Fibroblast of skin of abdomen (primary cell): ENCODE measurements at places on chromosomes 5 and 9.
A peak's percentile ranks its signal among the peaks of the same experiment; 100 is the strongest.

DNA sequence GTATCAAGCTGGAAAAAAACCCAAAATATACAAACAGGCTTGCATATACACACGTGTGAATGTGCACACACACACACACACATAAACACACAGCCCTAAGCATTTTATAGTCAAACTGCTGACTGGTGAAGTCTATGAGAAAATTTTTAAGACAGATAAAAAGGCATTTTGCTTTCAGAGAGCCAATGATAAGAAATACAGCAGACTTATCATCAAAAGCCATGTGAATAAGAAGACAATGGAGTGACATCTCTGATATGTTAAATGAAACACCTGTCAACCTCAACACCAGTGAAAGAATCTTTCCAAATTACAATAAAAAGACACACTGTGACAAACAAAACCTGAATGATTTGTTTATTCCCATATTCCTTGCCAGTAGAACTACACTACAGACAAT, 233.3 kb downstream of the CDH9 start:
- no peak for DNase-seq

DNA sequence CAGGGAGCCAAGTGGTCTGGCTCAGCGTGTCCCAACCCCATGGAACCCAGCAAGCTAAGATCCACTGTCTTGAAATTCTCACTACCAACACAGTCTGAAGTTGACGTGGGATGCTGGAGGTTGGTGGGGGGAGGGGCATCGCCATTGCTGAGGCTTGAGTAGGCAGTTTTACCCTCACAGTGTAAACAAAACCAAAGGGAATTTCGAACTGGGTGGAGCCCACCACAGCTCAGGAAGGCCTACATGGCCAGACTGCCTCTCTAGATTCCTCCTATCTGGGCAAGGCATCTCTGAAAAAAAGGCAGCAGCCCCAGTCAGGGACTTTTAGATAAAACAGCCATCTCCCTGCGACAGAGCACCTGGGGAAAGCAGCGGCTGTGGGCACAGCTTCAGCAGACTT, 17.1 kb upstream of the FBXL17 start:
- DNase-seq = no peak

- peak; percentile 60 for DNase-seq
Observed at GRCh38 chr5:150272531-150272930, 17.0 kb downstream of the CAMK2A start.

GRCh38 chr5:138978080-138978479, 102.9 kb upstream of the LRRTM2 start:
- peak; percentile 76 for DNase-seq

DNA sequence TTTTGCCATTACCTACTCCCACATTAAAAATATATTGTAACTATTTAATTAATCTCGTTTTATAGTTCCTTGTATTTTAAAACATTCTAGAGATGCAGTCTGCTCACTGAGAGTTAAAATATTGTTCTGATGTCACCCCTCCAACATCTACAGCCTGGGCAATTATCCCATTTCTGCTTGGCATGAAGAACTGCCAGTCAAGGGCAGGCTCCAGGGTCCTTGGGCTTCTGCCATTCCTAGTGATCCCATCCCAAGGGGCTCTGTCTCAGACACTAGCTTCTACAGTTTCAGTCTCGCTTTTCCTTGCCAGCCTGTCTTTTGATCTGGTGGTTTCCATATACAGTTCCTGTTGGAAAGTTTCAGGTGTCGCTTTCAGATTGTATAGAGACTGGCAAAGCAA, 287.2 kb downstream of the TMEM232 start:
- no peak for DNase-seq

- DNase-seq = no peak
Observed at GRCh38 chr5:91121347-91121993, 261.6 kb downstream of the ARRDC3 start.

DNA sequence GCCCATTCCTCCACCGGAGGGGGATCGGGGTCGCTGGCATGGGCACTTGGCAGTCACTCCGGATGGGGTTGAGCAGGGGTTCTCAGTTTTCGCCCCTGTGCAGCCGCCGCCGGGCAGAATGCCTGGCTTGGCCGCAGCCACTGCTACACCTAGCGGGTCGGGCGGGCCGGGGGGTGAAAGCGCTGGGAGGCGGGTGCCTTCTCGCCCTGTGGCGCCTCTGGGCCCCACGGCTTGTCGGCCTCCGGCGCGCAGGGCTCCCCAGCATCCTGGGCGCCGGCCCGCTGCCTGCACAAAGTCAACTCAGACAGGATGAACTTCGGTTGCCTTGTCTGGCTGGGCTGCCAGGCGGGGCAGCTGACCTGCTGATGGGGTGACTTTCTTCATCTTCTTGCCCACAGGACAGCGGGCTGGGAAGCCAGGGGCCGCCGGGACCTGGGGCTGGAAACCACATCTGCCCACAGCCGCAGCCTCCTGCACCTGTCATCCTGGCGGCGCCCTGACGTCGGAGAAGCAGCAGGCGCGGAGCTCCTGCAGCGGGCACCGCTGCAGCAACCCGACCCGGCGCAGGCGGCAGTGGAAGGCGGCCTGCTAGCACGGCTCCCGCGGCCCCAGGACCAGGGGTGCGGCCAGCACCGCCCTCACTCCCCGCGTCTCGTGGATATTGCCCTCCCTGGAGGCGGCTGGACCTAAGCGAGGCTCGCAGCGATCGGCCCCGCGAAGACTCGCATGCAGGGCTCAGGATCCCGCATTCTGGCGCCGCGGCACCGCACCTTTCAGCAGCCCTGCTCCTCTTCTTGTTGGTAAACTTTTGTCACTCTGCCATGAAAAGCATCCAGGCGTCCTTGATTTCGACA, 1.3 kb upstream of the ANKRD18A start:
- DNase-seq = no peak
